ENCODE measurements at places on chromosomes 12 and 14.

DNA sequence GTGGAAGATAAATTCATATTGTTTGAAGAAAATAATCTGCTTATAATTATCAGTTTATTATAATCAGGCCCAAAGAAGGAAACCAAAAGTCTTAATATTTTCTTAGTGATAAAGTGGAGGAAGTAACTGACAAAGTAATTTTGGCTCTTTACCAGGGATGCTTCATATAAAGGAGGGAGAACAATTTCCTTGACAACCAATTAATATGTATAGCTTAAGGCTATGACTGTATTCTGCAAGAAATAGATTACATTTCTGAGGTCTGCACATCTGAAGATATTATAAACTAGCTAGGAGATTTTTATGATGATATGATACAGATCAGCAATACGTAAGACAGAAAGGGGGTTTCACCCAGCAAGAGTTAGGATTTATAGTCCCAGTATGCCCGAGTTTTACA is 90.8 kb downstream of the BICD1 start:
- DNase-seq = no peak

DNA sequence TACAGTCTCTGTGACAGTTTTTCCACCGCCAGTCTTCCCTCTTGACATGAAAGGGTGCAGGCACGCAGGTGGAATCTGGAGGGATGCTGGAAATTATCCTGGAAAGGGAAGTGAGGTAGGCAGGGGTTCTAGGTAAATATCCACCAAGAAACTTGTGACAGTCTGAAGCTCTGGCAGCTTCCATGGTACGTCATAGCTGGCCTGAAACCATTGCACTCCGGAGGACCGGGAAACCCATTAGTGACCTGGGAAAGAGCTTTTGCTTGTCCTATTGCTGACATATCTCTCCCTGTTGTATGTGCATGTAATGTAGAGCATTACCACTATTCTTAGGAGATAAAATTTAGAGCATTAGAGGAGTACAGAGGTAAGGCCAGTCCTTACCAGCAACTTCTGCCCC is 275.9 kb downstream of the EGLN3 start:
- no peak for DNase-seq

DNA sequence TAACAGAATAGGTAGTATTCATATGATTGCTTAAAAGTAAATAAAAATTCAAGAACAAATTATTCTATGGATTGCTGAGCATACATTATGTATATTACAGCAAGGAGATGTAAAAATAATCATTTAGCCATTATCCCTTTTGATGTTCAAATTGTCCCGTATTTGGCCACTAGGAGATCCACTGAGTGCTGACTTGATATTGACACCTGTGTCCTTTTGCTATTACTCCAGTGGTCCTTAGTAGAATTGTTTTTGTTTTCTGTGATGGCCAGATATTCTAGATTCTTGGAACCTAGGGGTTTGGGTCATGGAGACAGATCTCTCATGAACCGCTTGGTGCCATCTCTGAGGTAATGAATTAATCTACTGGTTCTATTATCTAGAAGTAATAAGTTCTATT is 16.8 kb downstream of the ERO1A start:
- DNase-seq = no peak

DNA sequence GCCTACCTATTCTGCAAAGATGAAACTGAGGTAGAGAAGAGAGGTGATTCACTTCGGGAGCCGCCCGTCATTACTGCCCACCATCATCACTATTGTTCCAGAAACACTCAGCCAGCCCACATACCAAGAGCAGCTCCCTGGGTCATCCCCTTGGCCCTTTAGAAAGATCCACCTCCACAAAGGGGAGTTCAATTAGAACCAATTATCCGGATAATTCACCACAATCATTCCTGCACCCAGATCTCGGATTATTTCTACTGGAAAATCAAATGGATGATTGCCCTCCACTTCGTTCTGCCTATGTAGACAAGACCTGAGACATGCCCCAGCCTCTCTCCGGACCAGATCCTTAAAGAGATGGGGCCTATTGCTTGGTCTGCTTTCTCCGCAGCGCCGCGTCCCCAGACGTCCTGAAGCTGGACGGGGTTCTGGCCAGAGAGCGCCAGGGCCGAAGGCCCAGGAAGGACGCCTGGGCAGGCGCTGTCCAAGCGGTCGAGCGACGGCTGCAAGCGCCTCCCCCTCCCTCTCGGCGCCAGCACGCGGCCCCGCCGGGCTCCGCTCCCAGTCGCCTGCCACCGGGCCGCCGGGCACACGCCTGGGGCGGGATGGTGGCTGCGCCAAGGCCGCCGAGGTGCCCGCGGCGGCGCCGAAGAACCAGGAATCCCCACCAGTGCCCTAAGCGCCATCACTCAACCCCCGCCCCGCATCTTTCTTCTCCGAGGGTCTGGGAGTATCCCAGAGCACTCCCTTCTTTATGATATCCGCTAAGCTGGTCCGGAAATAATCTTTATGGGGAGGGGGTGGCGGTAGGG is 1.3 kb upstream of the ASCL1 start:
- DNase-seq = no peak

DNA sequence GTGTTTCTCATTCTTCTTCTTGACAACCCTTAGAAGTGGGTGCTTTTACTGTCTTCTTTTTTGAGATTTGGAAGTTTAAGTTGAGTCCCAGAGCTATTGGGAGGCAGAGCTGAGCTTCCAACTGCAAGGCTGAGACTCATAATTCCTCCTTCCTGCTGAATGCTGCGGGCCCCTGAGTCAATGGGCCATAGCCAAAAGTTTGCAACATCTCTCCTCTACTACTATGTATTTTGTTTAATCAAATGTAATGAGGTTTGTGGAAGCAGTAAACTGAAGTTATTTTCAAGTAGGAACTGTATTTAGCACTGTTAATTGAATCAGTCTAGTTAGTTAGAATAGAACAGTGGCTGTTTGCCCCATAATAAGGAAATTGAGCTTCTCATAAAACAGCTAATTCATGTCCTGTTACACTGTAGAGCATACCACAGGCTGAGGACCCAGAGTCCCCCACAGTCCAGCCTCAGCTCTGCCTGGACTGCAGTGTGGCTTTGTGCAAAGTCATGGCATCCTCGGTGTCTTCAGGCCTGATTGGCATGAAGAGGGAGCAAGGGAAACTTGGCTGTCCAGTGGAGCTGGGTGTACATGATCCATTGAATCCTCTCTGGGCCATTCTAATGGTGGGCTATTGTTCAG is 631.7 kb downstream of the VRK1 start:
- DNase-seq = no peak
